ENCODE measurements at places on chromosomes 11 and 22.

GRCh38 chr11:126992804-126993111 lies 7.8 kb downstream of the KIRREL3 start:
- no peak for DNase-seq

- DNase-seq, result no peak
Observed at GRCh38 chr11:45152740-45153595, 6.5 kb downstream of the PRDM11 start.

DNA sequence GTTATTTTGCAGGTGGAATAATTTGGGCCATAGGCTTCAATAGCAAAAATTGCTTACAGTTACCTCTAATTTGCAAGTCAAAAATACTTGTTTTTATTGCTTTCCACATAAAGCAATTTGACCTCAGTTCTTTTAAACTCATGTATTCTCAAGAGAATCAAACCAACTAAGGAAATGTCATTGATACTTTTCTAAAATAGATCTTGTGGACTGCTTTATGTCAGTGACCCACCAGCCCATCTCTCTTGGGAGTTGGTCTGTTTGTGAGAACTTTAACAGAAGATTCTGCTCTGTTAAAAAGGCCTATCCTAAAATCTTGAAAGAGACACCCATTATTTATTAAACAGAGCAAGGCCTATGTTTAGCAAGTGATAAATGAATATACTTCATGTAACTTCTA lies 75.2 kb downstream of the DDIAS start:
- DNase-seq, result no peak

DNA sequence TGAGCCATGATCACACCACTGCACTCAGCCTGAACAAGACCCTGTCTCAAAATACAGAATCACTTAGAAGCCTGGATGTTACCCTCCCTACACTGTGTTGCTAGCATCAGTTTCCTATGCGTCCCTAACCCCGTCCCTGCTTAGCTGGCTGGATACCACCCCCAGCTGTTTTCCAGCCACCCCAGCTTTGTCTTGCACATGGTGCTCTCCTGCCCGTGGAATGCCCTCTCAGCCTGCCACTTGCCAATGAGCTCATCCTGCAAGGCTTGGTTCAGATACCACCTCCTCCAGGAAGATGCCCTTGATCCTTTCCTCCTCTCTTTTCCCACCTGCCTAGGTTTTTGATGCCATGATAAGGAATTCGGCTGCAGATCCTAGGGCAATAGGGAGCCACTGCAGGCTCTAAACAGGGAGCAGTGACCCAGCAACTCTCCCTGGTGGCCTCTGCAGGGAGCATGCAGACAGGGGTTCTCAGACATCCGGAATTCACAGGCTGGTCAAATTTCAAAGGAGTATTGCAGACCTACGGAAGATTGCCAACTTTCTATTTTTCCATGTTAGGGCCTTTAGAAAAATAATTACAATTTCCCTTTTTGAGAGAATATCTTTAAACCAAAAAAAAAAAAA lies 52.7 kb upstream of the WNT7B start:
- DNase-seq, result no peak

DNA sequence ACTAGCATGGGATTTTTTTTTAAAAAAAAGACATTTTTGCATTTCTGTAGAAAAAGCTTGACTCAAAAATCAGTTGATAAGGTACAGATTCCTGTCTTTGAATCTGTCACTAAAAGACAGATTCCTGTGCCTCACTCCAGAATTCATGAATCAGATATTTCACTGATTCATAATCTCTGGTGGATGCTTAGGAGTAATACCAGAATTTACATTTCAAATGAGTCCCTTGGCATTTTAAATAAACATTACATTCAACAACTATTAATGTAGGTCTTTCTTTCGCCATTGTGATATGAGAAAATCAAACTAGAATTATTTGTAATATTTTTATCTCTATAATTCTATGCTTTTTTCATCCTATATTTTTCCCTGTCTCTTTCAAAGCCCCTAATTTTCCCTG lies 128.3 kb downstream of the APIP start:
- DNase-seq, result no peak

Data from neural progenitor cell (in vitro differentiated cells).